ENCODE measurements at places on chromosomes 3 and 15.
A peak's percentile ranks its signal among the peaks of the same experiment; 100 is the strongest.

GRCh38 chr15:78878356-78878755 lies 5.7 kb downstream of the MORF4L1 start:
- DNase-seq: no peak

- DNase-seq: no peak
These were observed 392.5 kb downstream of the FOXP1 start for GRCh38 chr3:71191031-71191482.

- DNase-seq: peak; percentile 6
These were observed 9.1 kb upstream of the SKIC8 start for GRCh38 chr15:78308422-78309032.

- DNase-seq: no peak
These were observed 50.8 kb upstream of the PRR23E start for GRCh38 chr3:127141921-127142730.

- DNase-seq: peak; percentile 43
These were observed 826 bp downstream of the LRRC58 start for GRCh38 chr3:120348065-120348990.

DNA sequence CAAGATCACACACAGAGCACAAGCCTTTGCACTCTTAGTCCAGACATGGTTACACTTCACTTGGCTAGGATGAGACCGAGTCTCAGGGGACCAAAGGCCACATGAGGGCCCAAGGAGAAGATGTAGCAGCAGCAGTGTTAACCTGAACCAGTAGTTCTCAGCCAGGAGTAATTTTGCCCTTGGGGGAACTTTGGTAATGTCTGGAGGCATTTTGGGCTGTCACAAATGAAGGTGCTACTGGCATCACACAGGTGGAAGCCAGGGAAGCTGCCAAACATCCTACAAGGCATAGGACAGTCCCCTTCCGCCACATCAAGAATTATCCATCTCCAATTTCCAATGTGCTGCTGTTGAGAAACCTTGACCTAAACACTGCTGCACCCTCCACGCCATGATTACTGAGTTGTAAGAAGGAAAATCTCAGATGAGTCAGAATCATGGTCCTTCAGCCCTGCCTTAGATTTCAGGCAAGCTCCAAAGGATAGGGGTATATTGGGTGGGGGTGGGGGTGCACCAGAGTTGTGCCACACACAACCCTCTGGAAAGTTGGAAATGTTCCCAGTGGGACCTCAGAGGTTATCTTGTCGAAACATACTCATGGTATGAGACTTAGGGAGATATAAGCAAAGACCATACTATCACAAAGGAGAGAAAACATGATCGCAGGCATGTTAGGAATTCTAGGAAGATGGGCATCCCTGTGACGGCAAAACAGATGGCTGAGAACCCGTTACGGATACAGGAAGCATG lies 36.2 kb downstream of the SEMA5B start:
- DNase-seq: no peak

GRCh38 chr3:47362701-47363100 lies 18.1 kb upstream of the PTPN23 start:
- DNase-seq: no peak

DNA sequence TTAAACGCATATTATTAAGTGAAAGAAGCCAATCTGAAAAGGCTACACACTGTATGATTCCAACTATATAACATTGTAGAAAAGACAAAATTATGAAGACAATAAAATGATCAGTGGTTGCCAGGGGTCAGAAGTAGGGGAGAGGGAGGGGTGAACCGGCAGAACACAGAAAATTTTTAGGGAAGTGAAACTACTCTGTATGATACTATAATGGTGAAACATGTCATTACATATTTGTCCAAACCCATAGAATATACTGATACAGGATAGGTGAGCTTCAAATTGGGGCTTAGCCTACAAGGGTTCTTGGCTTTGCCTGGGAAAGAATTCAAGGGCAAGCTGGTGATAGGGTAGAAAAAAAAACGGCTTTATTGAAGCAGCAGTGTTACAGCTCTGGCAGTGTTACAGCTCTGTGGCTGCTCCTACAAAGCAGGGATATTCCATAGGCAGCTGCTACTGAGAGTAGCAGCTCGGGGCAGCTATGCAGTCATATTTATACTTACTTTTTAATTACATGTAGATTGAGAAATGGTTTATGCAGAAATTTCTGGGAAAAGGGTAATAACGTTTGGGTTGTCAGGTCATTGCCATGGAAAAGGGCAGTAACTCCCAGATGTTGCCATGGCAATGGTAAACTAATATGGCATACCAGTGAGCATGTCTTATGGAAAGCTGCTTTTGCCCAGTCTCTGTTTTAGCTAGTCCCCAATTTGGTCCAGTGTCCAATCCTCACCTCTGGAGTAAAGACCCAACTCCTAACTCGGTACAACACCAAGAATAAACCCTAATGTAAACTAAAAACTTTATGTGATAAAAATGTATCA lies 125.1 kb upstream of the SLC25A36 start:
- no peak for DNase-seq

GRCh38 chr3:28575100-28575745 lies 226.6 kb upstream of the AZI2 start:
- DNase-seq: no peak

- DNase-seq: no peak
These were observed 264.2 kb upstream of the ROPN1 start for GRCh38 chr3:124256156-124256555.

DNA sequence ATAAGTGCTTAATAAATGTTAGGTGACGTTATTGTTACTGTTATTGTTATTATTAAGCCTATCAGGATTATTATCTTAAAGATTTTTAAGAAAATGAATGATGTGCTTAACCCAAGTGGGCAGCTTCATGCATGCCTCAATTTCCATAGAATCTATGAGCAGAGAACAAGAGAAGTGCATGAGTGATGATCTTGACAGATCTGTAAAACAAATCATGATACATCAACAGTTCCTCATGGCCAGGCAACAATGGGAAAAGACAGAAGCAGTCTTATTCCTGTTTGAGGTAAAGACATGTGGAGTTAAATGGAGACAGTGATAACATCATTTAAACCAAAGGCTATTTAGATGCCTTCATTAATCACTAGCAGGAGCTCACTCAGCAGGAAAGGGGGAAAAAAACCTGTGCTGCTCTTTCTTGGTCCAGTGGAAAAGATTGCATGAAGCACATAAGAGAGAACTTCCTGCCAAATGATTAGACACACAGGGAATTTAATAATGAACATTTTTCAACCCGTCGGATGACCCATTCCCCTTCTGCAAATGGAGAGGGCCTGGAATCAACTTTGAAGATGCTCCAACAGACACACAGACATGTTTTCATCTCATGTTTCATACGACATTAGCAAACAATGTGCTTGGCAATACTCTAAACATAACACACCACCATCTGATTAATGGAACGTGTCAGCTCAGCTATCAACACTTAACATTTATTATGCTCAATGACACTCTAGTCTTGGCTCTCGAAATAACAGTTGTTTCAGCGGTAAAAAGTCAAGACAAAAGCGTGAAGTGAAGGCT lies 212.2 kb upstream of the LRRN1 start:
- no peak for DNase-seq

DNA sequence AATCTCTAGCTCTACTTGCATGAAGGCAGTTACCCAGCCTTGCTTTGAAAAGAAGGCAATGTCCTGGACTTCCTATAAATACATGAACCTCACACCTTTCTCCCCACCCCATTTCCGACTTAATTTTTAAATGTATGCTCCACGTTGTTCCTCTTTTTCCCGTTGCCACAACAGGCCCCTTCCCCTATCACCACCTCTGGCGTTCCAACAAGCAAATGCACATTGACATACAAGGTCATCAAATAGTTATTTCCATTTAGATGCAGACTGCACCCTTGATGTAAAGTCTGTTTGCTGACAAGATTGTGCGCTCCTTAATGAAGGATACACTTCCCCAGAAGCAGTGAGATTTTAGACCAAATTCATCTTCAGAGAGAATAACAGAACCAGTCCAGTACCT lies 260.7 kb upstream of the UMPS start:
- DNase-seq: no peak

GRCh38 chr15:81297603-81298575 lies 26.1 kb downstream of the STARD5 start:
- DNase-seq: no peak

DNA sequence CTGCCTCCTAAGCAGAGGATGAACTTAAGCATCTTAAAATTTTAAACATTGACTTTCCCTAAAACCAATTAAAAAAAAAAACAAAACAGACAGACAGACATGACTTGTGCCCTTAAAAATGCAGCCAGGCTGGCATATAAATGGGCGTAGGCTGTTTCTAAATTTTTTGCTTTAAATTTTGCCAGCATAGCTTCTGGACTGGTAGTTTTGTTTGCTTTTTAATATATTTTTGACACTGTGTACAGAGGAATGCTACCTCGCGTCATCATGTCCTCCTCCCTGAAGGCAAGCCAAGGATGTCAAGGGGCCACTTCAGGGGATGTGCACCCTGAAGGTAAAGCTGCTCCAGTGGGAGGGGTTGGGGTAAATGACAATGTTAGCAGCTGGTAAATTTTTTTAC lies 134.8 kb downstream of the PGPEP1L start:
- no peak for DNase-seq

- DNase-seq: no peak
These were observed 372.6 kb downstream of the NR2F2 start for GRCh38 chr15:96703091-96703490.

DNA sequence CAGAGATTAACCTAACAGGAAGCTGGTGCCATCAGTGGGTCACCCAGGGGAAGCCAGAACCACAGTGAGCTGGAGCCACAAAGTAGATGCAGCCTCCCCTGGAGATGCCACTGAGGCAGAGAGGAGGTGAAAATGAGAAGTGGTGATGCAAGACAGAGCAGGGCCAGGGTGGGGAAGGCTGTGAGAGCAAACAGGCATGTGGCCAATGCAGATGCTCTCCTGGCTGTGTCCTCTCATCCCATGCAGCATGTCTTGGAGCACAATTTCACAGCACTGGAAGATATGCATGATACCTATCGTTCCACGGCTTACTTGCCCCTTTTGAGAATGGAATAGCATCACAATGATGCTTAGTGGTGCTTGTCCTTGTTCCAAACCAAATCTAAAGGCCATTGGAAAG lies 126.3 kb downstream of the ABHD5 start:
- DNase-seq: no peak

DNA sequence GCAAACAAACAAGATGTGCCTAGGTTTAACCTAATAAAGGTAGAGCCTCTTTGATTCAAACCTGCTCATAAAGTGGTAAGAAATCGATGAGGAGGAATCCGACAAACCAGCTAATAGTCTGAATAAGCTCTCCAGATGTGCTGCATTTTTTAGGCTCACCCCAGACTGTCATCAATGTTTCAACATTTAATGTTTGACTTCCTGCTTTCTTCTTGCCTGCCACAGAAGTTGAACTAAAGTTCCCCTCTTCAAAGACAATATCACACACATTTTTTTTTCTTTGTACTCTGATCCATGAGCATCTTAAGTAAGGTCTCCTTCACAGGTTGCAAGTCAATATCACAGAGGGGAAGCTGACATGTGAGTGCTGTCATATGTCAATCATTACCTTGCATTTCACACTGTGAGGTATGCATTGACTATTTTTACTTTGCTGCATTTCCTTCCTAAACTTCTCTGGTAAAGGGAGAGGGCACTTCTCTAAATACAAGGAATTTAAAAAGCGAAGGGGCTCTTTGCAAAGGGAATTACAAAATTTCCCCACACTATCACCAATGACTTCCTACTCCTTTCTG lies 172.3 kb upstream of the MCTP2 start:
- no peak for DNase-seq

- no peak for DNase-seq
These were observed 53.7 kb downstream of the TRIM42 start for GRCh38 chr3:140731440-140732119.

DNA sequence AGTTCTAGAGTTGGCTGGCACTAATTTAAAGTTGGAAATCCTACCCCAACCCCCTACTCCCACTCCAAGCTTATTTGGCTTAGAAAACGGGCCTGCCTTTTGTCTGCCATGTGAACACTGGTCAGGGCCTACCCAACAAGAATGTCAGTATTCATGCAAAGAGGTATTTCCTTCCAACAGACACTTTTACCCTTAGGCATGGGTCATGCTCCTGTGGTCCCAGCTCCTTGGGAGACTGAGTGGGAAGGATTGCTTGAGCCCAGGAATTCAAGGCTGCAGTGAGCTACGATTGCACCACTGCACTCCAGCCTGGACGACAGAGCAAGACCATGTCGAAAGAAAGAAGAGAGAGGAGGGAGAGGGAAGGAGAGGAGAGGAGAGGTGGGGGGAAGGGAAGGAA lies 137.5 kb upstream of the LRTM1 start:
- no peak for DNase-seq

DNA sequence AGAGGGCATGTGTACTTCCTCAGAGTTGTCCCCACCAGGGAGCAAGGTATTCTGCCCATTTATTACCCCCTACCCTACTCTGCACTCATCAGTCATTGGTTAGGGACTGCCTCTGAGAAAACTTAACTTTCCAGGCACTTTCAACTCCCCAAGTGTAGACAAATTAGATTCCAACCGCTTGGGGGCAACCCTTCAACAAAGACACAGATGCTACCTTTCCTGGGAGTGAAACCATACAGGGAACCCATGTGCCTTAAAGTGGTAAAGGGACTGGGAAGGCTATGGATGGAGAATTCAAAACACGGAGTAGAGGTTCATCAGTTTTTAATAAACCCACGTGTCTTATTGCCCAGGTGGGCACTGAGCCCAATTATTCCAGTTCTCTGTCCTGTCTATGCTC lies 19.4 kb upstream of the UBE2E2 start:
- no peak for DNase-seq

- DNase-seq: no peak
These were observed 110.9 kb upstream of the ZNF717 start for GRCh38 chr3:75896265-75896664.

DNA sequence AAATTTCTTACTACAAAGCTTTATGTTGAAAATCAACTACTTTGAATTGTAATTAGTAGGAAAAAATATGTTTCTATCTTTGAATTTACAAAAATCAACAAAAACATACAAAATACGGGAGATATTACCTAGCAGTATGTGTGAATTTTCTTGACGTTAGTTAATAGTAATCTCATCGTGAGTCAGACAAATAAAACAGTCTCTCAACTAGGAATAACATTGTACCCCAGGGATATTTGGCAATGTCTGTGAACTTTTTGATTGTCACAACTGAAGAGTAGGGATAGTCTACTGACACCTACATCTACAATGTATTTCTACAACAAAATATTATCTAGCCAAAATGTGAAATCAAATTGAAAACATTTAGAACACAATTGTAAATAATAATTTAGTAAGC lies 250.3 kb downstream of the POLQ start:
- DNase-seq: no peak
